Stimulated activated CD8-positive, alpha-beta memory T cell treated with anti-CD3 and anti-CD28 coated beads, Interleukin-15, amount 100 ng/mL, for 48 hours (primary cell): ENCODE measurements at places on chromosomes 1 and 21.

DNA sequence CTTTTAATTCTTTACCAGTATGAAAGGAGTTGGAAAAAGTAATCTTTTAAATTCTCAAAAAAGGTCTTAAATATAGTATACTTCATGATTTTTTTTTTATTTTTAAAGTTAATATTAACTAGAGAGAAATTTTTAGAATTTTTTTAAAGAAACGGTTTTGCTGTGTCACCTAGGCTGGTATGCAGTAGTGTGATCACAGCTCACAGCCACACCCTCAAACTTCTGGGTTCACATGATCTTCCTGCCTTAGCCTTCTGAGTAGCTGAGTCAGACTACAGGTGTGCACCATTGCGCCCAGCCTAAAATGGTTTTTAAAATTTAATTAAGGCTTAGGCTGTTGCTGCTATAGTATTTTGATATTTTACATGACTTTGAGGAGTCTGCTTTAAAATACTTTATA lies 52.4 kb downstream of the TLCD4 start:
- DNase-seq = no peak

DNA sequence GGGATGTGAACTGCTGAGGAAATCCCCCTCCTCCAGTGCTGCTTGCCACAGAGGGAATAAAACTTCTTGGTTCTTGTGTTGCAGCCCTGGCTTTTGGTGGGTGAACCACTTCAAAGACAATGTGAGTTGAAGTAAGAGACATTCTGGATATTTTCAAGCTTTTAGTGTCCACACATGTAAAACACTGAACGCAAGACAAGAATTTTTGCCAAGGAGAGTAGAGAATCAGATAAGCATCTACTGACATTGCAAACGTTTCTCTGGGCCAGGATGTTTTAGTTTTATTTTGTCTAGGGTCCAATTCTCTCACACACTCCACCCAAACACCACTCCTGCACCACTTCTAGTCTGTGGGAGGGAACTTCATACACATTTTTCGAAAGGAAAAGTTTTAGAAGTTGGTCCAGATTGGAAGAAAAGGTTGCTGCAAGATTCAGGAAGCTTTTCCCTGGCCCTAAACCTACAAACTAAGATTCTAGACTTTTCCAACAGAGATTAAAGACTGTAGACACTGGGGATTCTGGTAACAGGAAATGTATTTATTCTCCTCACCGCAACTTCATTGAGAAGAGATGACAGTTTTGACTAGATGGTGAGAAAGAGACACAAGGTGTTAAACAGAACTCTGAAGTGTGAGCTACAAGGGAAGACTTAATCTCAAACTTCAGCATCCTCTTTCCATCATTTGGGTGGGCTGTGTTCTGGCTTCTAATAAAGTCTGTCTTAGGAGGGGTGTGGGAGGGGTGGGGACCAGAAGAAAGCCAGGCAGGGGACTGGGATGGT lies 16.1 kb downstream of the FASLG start:
- no peak for DNase-seq

DNA sequence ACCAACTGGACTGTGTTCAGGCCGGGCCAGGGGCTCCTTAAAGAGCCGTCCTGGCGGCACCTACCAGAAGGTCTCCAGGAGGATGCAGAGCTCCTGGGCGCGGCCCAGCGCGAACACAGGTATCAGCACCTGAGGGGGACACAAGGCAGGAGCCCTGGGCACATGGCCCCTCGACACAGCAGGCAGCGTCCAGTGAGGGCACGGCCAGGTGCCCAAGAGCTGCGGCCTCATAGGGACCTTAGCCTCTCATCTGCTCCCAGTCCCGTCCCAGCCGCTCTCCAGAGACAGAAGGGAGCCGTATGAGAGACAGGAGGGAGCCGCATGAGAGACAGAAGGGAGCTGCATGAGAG lies 5.8 kb downstream of the PUSL1 start:
- DNase-seq = no peak

DNA sequence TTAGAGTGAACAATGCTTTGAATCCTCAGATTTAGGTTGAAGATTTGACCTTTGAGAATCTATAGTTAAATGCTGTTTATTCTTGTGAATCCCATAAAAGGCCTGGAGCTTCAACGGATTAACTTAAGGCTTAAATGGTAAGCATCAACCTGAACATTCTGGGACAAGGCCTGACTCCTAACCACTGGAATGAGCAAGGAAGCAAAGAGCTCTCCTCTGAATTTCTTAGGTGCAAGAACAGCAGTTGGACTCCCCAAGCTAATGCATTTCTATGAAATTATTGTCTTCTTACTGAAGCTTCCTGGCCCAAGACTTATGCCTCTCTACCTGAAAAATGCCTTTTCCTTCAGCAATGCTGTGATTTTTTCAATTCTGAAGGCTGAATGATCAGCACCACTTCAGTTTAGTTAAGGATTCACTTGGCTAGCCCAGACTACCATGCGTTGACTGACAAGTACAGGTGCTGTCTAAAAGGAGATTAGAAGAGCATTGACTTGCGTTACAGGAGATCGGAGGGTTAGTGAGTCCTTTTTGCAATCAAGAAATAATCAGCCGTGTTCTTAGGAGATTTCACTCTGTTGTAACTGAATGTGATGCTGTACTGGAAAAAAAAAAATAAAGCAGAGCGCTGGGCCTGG lies 178.5 kb downstream of the ZC3H11B start:
- DNase-seq = no peak

GRCh38 chr1:156487862-156488261 lies 12.7 kb downstream of the MEF2D start:
- DNase-seq = peak; percentile 36

- DNase-seq = peak; percentile 39
These were observed 754 bp downstream of the PRRC2C start for GRCh38 chr1:171486048-171486519.

DNA sequence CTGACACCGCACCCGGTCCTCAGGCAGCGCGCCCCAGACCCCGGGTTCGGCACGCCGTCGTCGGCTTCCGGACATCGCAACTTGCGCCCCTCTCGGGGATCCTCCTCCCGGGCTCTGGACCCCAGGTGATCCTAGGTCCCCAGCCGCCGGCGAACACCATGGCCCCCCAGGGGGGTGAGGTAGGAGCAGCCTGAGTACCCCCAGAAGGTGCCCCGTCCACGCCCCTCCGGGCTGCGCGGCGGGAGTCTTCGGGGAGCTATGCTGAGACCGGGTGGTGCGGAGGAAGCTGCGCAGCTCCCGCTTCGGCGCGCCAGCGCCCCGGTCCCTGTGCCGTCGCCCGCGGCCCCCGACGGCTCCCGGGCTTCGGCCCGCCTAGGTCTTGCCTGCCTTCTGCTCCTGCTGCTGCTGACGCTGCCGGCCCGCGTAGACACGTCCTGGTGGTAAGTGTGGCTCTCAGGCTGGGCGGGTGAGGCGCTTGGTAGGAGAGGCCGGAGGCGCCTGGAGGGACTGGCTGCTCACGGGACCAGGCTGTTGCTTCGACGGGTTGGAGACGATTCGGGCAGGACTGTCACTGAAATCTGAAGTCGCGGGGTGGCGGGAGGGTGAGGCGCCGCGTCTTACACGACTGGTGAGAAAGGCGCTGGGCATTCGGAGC lies 367 bp downstream of the WNT2B start:
- no peak for DNase-seq

- DNase-seq = no peak
These were observed 120.6 kb downstream of the TNFSF18 start for GRCh38 chr1:172930142-172930541.

DNA sequence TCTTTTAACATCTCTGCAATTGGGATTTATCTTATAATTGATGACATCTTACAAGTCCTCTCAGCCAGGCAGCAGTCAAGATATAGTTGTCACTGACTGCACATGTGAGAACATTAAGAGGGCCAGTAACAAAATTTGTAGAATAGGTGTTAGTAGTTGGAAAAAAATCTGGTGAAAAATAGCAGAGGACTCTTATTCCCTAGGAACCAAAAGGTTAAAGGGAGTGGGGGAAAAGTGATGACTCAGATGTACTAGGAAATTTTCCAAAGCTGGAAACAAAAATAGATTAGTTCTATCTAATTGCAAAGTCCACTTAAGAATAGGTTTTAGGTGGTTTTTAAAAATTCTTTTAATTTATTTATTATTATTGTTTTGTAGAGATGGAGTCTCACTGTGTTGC lies 3.6 kb downstream of the NUP210L start:
- no peak for DNase-seq

GRCh38 chr1:226628612-226629155 lies 80.1 kb downstream of the STUM start:
- no peak for DNase-seq

GRCh38 chr1:24084050-24084449 lies 27.9 kb downstream of the MYOM3 start:
- no peak for DNase-seq

GRCh38 chr1:150917387-150917786 lies 8.8 kb upstream of the SETDB1 start:
- no peak for DNase-seq

- no peak for DNase-seq
These were observed 38.1 kb downstream of the C1orf21 start for GRCh38 chr1:184424945-184425344.

GRCh38 chr1:69433073-69433472 lies 134.6 kb upstream of the LRRC7 start:
- DNase-seq = no peak

GRCh38 chr1:29256979-29257804 lies 20.9 kb downstream of the PTPRU start:
- DNase-seq = no peak

DNA sequence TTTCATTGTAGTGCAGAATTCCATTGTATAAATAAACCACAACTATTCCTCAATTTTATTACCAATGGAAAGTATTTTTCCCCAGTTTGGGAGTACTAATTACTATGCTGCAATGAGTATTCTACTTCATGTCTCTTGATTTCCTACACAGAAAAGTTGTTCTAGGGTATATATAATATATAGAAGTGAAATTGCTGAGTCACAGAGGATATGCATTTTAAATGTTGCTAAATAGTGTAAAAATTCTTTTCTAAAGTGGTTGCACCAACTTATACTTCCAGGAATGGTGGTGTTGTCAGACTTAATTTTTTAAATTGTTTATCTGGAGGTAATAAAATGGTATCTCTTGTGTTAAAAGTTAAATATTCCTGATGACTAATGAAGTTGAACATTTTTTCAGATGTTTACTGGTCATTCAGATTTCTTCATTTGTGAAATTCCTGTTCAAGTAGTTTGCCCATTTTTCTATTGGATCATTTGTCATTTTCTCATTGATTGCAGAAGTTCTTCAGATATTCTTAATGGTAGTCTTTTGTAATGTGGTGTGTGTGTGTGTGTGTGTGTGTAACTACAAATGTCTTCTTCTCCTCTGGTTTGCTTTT lies 19.1 kb upstream of the MYOG start:
- no peak for DNase-seq

DNA sequence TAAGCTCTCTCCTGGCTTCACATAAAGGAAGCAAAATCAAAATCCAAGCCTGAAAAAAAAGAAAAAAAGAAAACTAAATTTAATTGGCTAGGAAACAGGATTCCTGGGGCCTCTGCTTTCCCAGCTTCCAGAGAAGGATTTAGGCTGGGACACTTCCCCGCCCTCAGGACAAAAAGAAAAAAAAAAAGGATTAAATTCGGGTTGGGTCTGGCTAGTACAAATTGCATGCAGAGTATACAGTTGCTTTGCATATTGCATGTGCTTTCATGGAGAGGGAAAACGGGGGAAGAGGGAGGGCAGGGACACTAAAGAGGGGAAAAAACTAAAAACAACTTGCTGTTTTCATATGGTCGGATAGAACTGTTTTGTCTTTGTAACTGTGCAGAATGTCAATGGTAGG lies 42.7 kb downstream of the OLIG1 start:
- no peak for DNase-seq

- DNase-seq = no peak
These were observed 16.9 kb downstream of the RPTN start for GRCh38 chr1:152141971-152142584.

DNA sequence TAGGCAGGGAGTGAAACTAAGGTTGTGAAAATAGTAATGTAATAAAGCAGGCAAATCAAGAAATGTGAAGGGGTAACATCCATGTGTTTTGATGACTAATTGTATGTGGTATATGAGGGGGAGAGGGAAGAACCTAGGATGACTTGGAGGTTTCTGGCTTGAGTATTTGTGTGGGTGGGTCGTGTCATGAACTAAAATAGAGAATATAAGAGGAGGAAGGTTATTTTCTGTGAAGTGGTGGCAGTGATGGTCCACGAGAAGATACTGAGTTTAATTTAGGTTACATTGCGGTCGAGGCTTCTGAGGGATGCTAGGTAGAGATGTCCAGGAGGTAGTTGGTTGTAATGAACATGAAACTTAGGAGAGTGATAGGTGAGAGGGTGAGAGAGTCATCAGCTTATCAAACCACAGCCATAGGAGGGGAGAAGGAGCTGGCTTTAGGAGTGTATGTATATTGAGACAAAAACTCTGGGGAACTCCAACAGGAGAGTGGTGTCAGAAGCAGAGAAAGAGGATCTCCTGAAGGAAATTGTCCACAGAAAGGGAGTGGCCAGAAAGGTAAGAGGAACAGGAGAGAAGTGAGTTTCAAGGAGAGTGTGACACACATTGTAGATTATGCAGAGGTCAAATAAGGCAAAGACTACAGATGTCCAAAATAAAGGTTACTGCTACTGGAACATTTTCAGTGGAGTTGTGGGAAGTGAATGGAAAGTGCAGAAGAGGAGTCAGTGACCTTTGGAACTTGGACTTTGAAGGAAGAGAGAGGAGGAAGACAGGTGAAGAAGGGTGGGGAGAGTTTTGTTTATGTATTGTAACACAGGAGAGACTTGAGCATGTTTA lies 89.0 kb upstream of the MACF1 start:
- DNase-seq = no peak

DNA sequence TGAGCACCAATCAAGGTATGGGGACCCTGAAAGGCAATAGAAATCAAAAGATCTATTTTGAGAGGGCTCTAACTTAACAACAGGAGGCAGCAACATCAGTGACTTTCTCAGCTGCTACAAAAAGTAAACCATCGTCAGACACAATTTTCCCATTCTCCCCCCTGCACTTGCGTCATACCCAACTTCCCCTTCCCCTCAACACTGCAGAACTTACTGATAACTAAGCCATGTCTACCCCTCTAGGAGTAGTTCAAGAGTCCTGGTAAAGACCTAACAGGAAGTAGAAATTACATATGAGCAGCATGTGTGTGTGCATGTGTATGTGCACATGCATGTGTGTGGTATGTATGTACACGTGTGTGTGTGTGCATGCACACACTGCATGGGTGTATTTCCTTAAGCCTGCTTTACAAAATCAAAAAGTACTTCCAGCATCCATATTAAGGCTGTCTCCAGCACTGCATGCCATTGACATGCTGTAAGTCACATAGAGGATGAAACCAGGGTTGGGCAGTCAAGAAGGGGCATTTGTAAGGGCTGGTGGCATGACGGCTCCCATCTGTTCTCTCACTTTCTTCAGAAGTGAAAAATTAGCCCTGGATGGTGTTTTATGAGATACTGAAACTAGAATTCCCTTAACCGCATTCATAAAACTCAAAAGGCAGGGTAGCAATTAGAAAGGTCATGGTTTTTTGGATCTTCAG lies 460.1 kb upstream of the RUNX1 start:
- no peak for DNase-seq

DNA sequence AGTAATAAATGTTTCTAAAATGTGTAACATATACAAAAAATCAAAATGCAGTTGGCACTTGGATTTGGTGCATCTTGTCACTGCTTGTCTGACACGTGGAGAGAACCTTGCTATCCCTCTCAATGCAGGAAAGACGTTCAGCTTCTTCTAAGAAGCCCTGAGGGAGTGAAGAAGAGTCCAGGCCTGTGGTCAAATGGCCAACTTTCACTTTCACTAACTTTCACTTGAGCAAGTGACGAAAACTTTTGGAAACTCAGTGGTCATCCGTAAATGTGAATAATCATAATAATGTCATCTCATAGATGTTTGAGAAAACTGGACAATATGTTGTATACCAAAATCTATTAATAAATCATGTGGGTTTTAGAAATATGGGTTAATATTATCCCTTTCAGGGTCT lies 61.9 kb downstream of the ERG start:
- DNase-seq = no peak
